ENCODE measurements at places on chromosomes 1 and 21.

DNA sequence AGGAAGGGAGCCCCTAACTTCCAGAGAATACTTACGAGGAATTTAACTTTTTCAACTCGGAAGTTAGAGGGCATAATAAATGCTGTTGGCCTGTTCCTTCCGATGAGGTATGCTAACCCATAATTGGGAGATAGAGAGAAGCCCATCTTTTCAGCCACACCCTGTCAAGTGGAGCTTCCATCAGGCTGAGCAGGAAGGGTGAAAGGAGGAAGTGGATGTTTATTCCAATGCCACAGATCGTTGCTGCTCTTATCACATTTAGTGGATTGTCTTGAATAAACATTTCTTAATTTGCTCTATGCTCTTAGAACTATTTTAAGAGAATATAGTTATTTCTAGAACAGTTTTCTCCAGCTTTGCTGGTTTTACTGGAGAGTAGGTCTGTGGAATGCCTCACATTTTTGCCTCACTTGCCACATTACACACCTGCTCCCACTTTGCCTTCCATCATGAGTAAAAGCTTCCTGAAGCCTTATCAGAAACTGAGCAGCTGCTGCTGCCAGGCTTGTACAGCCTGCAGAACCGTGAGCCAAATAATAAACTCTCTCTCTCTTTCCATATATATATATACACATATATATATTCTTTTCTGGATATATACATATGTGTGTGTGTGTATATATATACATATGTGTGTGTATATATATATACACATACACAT lies 60.0 kb upstream of the RGS21 start:
- DNase-seq, result no peak

DNA sequence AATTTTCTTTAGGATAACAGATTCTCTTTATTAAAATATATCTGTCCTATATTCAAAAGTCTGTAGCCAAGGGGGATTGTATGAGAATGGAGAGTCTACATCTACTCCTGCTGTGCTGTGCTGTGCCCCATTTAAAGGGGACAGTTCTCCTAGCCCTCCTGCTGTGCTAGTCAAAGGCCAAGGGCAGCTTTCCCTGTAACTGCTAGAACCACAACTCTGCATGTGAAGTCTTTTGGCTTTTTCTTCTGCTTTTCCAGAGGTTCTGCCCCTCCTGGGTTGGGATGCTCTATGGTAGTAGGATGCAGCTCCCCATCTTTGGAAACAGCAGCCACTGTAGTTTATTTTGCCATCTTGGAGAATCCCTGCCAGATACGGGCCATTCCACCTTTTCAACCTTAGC lies 197.5 kb upstream of the JUN start:
- no peak for DNase-seq

DNA sequence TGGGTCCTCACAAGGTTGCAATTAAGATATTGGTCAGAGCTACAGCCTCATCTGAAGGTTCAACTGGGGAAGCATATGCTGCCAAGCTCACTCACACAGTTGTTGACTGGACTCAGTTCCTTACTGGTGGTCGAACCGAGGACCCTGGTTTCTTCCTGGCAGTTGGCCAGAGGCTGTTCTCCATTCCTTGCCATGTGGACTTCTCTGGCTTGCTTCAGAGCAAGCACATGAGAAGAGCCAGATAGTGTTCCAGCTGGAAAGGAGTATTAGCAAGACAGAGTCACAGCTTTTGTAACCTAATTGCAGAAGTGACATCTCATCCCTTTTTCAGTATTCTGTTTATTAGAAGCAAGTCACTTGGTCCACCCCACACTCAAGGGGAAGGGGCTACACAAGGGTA lies 23.6 kb downstream of the POU2F1 start:
- no peak for DNase-seq

- no peak for DNase-seq
These were observed 84.0 kb downstream of the IGSF21 start for GRCh38 chr1:18191481-18192155.

GRCh38 chr1:2545754-2546514 lies 10.2 kb upstream of the TNFRSF14 start:
- DNase-seq, result peak; percentile 97

- no peak for DNase-seq
These were observed 2.1 kb upstream of the TDRD5 start for GRCh38 chr1:179589509-179589908.

- DNase-seq, result no peak
These were observed 29.7 kb downstream of the TSHB start for GRCh38 chr1:115059316-115059715.

Measured in upper lobe of right lung (tissue), 1 donor.